Effector CD8-positive, alpha-beta T cell (primary cell): ENCODE measurements at places on chromosomes 7 and 10.

GRCh38 chr7:322111-322671 lies 32.2 kb downstream of the FOXL3 start:
- DNase-seq, result peak; percentile 87

DNA sequence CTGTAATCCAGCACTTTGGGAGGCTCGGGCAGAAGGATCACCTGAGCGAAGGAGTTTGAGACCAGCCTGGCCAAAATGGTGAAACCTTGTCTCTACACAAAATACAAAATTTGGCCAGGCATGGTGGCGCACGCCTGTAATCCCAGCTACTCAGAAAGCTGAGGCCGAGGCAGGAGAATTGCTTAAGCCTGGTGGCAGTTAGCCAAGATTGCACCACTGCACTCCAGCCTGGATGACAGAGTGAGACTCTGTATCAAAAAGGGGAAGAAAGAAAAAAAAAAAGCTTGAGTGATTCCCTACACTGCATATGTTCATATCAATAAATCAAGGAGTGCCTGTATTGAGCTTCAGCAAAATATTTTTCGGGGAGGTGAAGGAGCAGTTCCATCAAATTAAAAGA lies 45.8 kb upstream of the SRRM3 start:
- DNase-seq, result no peak

- DNase-seq, result no peak
Observed at GRCh38 chr10:49361178-49361554, 34.7 kb downstream of the DRGX start.

GRCh38 chr7:41825927-41826480 lies 123.1 kb upstream of the INHBA start:
- DNase-seq, result no peak

- DNase-seq, result no peak
Observed at GRCh38 chr10:124955868-124956267, 13.9 kb downstream of the ZRANB1 start.

DNA sequence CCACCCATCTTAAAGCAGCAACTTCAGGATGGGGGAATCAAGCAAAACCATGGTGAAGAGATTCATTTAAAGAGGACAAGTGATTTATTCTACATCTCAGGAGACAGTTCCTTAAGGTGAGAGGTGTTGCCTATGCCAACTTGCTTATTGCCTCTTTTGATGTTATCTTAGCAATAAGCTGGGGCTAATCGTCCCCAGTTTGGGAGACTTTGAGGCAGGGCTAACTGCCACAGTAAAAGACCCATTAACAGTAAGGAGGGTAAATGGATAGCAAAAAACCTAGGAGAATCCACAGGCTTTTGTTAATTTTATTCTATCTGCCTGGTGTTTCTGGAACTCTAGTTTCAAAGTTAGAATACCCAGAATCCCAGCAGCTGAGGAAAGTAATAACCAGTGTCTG lies 22.1 kb upstream of the HERPUD2 start:
- no peak for DNase-seq

GRCh38 chr7:48421357-48421756 lies 250.1 kb downstream of the ABCA13 start:
- DNase-seq, result no peak

GRCh38 chr10:130689743-130690626 lies 553.8 kb downstream of the GLRX3 start:
- DNase-seq, result no peak

- no peak for DNase-seq
Observed at GRCh38 chr7:122467661-122468449, 163.3 kb upstream of the FEZF1 start.

GRCh38 chr10:34413756-34414587 lies 401.1 kb downstream of the PARD3 start:
- DNase-seq, result no peak

- no peak for DNase-seq
Observed at GRCh38 chr10:118564114-118564513, 31.3 kb downstream of the PRLHR start.

DNA sequence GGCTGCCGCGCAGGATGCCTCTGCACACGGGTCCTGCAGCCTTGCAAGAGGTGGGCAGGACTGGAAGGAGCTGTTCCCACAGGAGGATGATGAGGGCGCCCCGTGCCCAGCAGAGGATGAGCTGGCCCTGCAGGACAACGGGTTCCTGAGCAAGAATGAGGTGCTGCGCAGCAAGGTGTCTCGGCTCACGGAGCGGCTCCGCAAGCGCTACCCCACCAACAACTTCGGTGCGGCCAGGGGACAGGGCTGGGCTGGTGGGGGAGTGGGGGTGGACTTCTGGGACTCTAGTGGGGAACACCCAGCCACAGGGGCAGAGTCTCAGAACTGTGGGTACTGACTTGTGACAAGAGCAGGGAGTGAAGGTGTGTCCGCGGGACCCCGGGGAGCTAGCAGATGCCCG lies 16.0 kb downstream of the ZFYVE27 start:
- no peak for DNase-seq

DNA sequence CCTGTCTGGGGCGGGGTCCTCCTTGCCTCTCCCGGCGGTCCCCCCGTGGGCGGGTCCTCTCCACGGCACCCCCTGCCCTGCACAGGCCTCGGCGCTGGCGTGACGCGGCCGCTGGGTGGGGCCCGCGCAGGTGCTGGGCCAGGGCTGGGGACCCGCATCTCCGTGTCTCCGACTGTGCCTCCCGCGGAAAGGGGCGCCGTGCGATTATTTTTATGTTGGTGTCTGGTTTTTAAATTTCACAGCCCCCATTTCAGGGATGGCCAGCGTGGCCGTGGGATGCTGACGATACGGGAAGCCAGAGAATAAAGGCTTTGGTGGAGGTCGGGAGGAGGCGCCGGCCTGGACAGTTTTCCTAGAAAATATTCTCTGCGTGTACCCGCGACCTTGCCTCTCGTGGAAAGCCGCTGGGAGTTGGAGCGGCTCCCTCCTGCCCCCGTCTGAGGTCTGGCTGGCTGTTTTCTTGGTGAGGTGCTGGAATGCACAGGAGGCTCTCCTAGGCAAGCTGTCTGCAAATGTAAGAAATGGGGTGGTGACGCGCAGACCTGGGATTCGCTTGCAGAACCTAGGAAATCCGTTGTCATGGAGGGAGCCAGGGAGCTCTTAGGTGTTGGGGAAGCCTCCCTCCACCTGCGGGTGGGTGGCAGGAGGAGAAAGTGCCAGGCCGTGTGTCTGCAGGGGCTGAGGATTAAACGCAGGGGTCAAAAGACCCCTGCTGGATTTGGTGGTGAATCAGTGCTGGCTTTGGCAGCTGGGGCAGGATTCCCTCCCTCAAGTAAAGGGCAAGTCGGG lies 28.7 kb upstream of the JAKMIP3 start:
- no peak for DNase-seq

DNA sequence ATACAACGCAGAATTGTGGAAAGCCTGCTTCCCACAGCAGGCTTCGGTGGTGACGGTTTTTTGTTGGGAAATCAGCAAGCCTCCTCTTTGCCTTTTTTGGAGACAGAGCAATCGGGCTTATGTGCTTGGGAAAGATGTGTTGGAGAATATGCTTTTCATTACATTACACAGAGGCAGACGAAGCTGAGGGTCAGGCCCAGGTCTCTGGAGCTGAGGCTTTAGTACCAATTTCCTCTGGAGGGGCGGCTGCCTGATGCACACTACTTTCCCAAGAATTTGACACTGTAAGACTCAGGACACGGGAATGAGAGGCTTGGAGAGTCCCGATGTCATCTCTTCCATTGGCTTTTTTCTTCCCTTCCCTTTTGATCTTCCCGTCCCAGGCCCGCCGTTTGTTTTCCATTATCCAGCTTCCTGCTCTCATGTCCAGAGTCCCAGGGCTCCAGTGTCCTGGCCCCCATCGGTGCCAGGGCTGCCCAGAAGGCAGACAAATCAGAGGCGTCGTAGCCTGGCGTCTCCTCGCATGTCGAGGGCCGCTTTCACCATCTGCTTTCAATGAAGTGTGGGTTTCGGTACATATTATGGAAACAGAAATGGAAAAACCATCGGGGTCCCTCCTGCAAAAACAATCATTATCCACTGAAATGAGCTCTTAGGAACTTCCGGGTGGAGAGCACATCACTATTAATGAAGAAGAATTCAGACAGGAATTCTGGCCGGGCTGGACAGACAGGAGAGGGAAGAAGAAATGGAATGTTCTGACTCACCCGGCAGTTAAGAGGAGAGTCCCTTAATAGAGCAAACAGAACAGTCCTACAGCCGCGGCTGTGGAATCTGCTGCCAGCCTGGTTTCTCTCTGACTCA lies 123.0 kb upstream of the JCAD start:
- DNase-seq, result no peak

DNA sequence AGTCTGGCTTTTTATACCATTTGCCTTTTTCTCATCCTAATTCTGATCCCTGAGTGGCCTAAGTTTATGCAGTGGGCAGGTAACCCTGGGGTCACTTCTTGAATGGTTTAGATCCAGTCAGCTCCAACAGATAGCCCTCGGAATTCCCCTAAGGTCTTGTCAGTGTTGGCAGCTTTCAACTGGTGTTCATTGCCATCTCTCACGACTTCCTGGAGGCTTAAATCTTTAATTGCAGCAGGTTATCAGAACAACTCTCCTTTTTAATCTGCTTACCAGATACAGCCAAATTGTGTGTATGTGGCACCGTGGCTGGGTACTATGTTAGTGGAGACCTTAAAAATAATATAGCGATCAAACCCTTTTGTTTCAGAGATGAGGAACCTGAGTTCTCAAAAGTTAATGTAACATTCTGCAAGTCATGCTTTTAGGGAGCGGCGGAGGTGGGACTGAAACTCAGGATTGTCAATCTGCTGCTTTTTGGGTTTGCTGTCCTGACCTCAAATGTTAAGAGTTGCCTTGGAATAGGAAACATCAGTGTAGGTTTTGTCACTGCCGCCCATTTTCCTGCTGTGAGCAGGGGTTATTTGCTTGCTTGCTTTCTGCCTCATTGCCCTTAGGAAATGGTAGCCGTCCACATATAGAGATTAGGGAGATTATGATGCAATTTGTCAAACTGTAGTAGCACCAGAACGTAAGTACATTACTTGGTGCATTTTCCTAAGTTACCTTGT lies 818 bp downstream of the DLD start:
- no peak for DNase-seq

DNA sequence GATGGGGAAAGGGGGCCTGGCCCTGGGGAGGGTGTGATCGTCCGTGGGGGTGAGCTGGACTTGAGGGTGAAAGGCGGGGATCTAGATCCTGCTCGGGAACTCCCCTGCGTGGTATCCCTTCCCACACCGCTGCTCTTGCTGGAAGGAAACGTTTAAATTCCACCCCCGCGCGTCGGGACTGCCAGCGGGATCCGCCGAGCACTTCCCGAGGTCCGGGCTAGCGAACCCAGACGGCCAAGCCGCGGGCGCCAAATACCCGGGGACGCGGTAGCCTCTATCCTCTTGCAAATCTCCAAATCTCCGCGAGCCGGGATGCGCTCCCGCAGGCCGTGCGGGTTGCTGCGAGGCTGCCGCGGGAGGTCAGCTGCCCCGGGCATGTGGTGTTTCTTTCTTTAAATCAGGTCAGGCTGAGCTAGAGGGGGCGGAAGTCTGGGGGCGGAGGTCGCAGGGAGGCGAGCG lies 904 bp downstream of the NPTX2 start:
- DNase-seq, result no peak

DNA sequence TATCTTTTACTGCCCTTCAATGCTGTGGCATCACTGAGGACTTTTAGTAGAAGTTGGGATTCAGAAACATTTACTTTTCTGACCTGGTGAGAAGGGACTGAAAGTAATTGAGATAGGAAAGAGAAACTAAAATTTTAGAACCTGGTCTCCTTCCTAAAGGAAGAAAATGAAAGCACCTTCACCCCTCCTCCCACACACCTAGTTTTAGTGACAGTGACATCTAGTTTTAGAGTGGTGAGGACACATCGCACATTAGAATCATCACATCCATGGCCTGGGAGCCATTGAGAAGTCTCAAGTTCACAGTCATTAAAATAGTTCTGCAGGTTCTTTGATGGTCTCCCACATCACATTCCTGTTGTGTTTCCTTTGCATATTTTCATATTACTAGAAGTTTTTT lies 16.1 kb downstream of the TAS2R41 start:
- DNase-seq, result no peak

- DNase-seq, result no peak
Observed at GRCh38 chr10:62034096-62034640, 132.7 kb downstream of the ARID5B start.

GRCh38 chr7:16564909-16565426 lies 38.3 kb downstream of the LRRC72 start:
- DNase-seq, result no peak

- peak; percentile 2 for DNase-seq
Observed at GRCh38 chr7:76225379-76225778, 23.7 kb downstream of the SRRM3 start.

DNA sequence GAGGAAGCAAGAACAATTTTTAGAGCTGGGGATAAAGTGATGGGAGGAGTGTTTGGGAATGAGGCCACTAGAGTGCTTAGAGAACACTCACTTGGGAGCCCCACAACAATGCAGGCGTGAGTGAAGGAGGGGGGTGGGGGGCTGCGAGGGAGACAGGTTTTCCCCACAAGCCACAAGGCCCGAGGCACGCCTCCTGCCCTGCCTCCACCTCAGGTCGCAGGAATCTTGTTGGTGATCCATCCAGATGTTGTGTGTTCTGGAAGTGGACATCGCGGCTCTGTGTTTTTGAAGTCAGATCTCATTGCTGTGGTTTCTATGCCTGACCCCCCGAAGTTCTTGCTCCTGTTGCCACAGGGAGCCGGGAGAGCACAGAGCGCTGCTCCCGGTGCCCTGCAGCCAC lies 178.0 kb upstream of the BMPER start:
- DNase-seq, result no peak

DNA sequence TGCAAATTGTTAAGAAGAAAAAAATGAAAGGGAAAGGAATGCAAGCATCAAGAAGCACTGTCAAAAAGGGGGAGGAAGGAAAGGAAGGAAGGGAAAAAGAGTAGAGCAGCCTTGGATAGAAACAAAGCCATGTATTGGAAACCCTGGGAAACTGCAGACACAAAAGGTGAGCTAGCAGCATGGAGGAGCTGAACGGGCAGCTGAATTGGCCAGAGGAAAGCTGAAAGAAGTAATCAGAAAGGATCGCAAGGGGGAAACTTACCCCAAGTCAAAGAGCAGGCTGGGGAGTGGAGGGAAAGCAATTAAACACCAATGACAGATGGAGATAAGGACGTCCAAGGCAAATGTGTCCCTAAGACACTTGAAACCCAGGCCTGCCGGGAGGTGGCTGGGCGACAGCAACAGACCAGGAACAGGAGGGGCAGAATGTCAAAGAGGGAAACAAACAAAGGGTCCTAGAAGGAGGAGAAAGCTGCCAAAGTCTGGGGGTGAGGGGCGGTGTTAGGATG lies 93.8 kb upstream of the SVIL start:
- DNase-seq, result no peak

GRCh38 chr7:64102656-64103400 lies 57.6 kb downstream of the ZNF727 start:
- DNase-seq, result no peak
